ENCODE measurements at places on chromosomes 7 and 10. TPM values are rescaled to one million over a fixed set of nuclear protein-coding genes. Genes with fewer than 3 reads are reported as not detected.

EVX1 gene
- not detected for total RNA-seq

DNA sequence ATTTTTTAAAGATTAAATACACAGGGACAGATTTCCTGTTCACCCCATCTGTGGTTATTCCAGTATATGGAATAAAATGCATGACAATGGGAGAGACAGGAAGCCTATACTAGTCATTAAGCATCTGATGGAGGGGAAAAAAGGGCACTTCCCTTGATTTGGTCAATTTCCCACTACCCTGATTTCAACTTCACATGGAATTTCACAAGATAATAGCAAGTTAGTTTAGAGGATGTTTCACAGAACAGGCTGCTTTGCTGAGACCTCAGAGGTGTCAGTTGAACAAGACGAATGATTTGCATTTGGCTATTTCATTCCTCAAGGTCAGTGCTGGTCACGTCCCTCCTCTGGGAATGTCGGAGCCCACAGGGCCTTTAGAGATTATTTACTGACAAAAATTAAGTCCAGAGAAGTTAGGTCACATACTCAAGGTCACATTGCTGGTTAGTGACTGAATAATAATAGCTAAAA lies 4.7 kb upstream of the ITPRIP start:
- DNase-seq, result no peak

GRCh38 chr7:50982626-50983025 lies 199.9 kb upstream of the GRB10 start:
- no peak for DNase-seq

DNA sequence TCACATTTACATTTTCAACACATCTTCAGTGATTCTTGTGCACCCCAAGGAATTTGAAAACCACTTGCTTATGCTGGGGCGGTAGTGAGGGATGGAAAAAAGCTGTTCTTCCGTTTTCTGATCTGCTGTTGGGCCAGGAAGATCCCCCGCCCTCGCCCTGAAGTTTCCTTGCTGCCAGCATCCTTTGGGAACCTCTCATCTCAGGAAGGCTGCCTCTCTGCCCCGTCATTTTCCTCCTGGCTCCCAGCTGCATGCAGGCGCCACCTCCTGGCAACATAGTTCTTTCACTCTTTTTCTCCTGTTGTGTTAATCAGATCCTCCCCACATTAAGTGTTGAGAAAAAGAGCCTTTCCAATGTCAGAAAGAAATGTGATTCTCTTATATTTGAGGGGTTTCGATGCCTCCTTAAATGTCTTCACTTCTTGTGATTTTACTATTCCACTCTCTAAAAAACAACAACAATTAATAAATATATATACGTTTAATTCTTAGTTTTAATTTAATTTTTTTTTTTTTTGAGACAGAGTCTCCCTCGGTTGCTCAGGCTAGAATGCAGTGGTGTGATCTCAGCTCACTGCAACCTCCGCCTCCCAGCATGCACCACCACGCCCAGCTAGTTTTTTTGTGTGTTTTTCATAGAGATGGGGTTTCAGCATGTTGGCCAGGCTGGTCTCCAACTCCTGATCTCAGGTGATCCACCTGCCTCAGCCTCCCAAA lies 122.9 kb downstream of the RALA start:
- no peak for DNase-seq

GRCh38 chr7:117041822-117042221 lies 88.5 kb downstream of the ST7 start:
- DNase-seq, result no peak

LIPM gene
- not detected for total RNA-seq

All from kidney epithelial cell (primary cell).